ENCODE measurements at places on chromosomes 11 and 22. TPM values are rescaled to one million over a fixed set of nuclear protein-coding genes. Genes with fewer than 3 reads are reported as not detected.

DNA sequence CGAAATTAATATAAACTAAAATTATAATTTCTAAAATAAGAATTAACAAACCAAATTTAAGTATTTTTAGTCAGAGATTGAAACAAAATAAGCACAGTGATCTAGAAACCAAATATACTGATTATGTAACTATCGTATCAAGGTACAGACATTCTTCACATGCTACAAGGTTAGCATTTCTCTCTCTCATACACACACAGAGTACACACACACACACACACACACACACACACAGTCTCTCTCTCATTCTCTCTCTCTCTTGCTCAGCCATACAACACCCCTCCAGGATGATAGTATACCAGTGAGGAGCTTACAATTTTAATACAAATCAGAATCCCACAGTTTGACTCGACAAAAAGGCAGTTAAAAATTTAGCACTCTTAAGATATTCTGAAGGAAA is 66.0 kb downstream of the RDX start:
- no peak for DNase-seq

DNA sequence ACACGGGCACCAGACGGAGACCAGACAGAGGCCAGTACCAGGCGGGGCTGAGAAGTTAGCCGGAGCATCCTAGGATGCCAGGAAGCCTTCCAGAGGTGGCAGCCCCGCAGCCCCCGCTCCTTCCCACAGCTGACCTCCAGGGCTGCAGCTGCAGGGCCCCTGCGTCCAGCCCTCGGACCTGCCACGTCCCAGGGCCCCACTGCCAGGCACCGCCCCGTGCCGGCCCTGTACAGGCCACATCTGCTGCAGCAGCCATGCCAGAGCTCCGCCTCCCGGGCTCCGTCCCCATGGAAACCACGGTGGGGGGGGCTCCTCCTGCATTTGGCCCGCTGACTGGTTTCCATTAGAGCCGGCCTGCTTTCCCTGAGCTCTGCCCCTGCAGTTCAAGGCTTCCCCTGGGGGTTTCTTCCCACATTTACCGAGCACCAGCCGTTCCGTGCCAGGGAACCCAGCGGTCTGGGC is 62.5 kb upstream of the PPARA start:
- DNase-seq = no peak

DNA sequence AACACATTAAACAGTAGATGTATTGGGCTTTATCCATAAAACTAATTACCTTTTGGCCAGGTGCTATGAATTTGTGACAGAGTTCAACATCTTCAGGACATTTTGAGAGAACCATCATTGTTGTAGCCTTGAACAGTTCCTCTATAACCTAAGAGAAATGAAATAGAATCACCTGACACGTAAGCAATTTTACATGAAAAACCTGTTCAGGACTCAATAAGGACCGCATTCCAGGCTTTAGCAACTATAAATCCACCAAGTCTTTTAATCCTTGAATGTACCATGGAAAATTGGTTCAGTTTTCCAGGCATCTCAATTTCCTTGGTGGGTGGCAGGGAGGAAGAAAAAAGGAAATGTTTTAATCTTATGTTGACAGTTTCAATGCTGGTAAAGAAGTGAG is 60.9 kb upstream of the GAB2 start:
- DNase-seq = no peak

GRCh38 chr11:65295001-65295400 is 19.7 kb upstream of the CDC42EP2 start:
- no peak for DNase-seq

DNA sequence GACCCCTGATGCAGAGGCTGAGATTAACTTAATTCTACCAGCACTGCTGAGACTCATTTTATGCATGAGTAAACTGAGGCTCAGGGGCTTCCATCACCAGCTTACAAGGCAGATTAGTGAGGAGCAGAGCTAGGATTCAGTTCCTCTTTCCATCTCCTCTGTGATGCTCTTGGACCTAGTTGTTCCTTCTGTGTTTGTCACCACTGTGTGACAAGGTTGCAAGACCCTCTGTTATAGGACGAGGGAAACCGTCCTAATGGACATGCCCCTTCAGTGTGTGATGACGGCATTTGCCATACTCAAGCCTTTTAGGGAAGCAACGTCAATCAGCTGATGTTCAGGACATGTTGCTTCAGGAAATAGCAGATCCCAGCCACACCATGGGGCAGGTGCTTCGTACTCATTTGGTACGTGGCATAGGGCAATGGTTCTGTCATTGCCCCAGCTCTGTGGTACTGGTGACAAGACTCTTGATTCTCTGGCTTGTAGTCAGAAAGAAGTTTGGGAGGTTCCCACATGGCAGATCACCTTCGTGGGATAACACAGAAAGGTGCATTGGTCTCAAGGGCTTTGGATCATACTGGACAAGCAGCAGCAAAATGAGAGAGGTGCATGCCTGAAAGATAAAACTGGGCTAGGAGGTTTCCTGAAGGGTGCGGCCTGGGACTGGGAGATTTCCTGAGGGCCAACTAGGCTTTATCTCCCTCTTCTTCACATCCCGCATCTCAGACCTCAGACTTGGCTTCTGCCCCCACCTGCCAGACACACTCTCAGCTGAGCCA is 23.9 kb upstream of the CD44 start:
- no peak for DNase-seq

DNA sequence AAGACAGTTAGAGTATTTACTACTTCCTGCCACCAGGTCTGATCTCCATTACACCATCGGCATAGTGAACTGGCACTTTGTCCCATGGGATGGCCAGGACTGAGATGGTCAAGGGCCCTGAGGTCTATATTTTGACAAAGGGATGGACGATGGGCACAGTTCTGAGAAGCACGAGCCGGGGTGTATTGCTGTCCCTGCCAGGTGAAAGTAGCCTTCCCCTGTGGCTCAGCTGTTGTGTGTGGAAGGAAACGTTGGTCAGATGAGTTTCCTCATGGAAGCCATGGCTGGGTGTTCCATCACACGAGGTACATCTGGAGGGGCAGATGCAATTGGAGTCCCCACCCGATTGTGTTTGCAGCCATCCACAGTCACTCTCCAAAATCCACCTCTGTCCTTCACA is 27.9 kb upstream of the BRSK2 start:
- DNase-seq = no peak

GRCh38 chr11:94457118-94458029 is 36.3 kb downstream of the MRE11 start:
- no peak for DNase-seq

GRCh38 chr11:58787903-58788302 is 56.2 kb upstream of the GLYAT start:
- no peak for DNase-seq

DNA sequence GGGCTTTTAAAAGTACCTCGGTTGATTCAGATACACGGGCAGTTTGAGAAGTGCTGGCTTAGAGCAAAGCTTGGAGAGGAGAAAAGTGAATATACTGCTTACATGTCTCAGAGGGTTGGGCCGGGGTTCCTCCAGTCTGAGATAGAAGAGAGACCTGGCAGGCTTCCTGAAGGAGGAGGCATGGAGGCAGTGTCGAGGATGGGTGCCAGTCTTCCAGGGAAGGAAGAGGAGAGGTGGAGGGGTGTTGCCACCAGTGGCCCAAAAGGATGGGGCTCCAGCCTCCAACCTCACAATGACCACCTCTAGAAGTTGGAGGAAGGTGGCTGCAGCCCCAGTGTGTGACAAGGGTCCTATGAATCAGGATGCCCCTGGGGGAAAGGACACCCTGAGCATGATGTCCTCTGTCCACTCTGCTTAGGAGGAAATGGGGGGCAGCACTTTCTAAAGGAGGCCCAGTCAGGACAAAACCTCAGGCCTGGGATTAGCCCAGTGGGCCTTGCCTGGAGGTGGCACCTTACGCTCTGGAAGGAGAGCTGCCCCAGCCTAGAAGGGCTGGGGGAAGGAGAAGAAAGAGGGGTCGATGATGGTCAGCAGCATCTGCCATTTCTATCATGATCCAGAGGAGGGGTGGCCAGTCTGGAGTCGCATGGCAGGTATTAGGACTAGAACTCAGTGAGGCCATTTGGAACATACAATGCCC is 65.2 kb downstream of the CD82 start:
- DNase-seq = no peak

- no peak for DNase-seq
These were observed 64.0 kb downstream of the SLC22A12 start for GRCh38 chr11:64654958-64655541.

DNA sequence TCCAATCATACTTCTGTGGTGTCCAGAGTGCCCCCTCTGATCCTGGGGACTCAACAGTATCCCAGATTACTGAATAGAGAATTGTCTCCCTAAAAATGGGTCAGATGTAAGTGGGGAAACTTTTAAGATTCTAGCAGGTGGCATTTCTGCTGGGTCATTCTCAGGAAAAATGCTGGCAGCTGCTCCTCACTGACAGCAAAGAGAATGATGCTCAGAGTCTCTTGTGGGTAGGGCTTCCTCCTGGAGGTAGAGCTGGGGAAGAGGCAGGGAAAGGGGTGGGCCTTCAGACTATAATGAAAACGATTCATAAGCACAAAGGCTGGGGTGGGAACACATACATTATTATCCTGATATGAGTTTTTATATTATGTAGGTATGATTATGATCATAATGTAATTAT is 647.2 kb downstream of the NELL1 start:
- DNase-seq = no peak

GRCh38 chr11:127390465-127390864 is 389.9 kb upstream of the KIRREL3 start:
- DNase-seq = no peak

DNA sequence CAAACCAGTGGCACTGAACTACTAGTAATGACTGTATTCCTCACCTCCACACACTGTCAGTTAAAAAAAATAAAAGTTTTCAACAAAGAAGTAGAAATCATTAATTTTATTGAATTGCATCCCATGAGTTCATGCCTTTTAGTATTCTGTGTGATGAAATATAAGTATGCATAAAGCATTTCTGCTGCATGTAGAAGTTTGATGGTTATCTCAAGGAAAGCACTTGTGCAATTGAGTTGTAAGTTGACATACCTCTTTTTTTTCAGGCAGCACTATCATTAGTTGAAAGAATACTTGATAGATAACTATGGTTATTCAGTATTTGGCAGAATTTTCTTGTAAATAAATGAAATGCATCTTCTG is 104.4 kb downstream of the STIM1 start:
- DNase-seq = no peak

GRCh38 chr11:72471005-72471898 is 36.9 kb upstream of the CLPB start:
- DNase-seq = peak; percentile 56

DNA sequence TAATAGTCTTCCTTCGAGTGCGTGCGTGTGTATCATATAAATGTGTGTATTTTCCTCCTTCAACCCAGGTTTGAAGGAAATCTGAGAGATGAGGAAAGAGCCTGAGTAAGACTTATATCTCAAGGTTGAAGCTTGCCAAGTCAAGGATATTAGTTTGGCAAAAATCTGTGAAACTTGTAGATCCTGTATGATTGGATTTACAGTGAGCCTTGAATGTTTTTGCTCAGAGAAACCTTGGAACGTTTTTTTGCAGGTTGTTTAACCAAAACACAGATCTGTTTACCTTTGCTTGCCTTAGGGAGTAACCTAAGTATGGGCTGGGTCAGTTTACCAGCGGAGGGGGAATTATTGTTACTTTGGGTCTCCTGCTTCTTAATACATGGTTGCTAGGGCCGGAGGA is 35.9 kb upstream of the SORL1-AS1 start:
- no peak for DNase-seq

DNA sequence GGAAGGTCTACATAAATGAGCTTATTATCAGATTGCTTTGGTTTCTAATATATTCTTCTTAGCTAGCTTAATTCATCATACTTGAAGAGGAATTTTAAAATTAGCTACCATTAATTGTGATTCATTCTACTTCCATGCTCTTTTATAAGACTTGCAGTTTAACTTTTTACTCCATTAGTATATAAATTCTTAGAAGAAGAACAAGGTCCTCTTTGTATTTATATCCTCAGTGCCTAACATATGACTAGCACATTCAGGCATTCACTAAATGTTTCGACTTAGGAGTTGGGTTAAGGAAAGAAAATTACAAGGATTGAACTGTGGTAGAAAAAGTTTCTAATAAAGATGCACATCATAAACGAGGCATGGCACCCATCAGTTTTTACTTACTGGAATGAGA is 1135.5 kb downstream of the JRKL start:
- no peak for DNase-seq

- no peak for DNase-seq
These were observed 57.7 kb downstream of the PDGFD start for GRCh38 chr11:104106136-104106754.

DNA sequence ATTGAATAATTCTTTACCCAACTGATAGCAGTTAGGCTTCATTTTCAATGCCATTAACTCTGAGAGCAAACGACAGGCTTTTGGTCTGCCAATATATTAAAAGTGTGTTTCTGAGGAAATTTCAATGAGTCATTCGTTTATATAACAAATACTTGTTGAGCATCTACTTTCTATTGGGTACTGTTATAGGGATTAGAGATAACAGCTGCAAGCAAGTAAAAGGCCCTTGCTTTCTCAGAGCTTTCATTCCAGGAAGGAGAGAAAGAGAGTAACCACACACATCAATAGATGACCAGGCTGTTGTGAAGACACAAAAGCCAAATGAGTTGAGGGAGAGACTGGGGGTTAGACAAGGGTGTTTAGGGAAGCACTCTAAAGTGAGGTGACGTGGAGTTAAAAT is 35.7 kb downstream of the CD44 start:
- DNase-seq = no peak

GRCh38 chr11:120801801-120802689 is 221.9 kb upstream of the TBCEL start:
- DNase-seq = peak; percentile 65

DNA sequence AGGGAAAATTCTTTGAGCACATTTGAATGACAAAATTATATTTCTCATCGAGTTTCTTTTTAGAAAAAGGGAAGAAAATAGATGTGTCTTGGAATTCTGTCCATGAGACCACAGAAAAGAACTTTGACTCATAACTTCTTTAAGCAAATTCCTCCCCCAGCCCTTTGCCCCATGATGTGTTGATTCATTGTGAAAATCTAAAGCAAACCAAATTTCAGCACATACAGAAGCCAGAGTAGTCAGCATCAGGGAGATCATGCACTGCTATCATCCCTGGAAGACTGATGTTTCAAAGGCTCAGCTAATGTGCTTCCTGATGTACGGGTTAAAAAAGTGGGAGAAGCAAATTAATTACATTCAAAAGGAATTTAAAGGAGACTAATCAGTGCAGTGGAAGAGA is 159.7 kb downstream of the FAT3 start:
- DNase-seq = no peak

- no peak for DNase-seq
These were observed 108.2 kb downstream of the FEZ1 start for GRCh38 chr11:125387901-125388300.

Gene ZNF280B
- 5.0 TPM for polyA plus RNA-seq

Gene CALCA
- 0.26 TPM for polyA plus RNA-seq

Gene FZD4
- 78.3 TPM for polyA plus RNA-seq

Gene IRAG1
- 7.9 TPM for polyA plus RNA-seq

Gene APOL3
- 13.7 TPM for polyA plus RNA-seq

Gene AIFM3
- polyA plus RNA-seq = 1.2 TPM

Gene TBX10
- not detected for polyA plus RNA-seq

Gene RGL4
- 2.5 TPM for polyA plus RNA-seq

Gene KCNQ1
- polyA plus RNA-seq = 2.3 TPM

Gene FGF4
- not detected for polyA plus RNA-seq

Gene SCUBE2
- 7.7 TPM for polyA plus RNA-seq

Gene FADS1
- polyA plus RNA-seq = 46.7 TPM

Gene CARD18
- polyA plus RNA-seq = not detected

Gene KCNK4
- 0.16 TPM for polyA plus RNA-seq

Gene SNX32
- polyA plus RNA-seq = 2.5 TPM

Gene BDNF
- polyA plus RNA-seq = 0.16 TPM

Gene AAMDC
- polyA plus RNA-seq = 49.9 TPM

Gene SBF2
- polyA plus RNA-seq = 50.5 TPM

Gene IGLL1
- 0.49 TPM for polyA plus RNA-seq

Gene NXPE1
- not detected for polyA plus RNA-seq
